ENCODE measurements at places on chromosomes 3 and 15.
A peak's percentile ranks its signal among the peaks of the same experiment; 100 is the strongest.

DNA sequence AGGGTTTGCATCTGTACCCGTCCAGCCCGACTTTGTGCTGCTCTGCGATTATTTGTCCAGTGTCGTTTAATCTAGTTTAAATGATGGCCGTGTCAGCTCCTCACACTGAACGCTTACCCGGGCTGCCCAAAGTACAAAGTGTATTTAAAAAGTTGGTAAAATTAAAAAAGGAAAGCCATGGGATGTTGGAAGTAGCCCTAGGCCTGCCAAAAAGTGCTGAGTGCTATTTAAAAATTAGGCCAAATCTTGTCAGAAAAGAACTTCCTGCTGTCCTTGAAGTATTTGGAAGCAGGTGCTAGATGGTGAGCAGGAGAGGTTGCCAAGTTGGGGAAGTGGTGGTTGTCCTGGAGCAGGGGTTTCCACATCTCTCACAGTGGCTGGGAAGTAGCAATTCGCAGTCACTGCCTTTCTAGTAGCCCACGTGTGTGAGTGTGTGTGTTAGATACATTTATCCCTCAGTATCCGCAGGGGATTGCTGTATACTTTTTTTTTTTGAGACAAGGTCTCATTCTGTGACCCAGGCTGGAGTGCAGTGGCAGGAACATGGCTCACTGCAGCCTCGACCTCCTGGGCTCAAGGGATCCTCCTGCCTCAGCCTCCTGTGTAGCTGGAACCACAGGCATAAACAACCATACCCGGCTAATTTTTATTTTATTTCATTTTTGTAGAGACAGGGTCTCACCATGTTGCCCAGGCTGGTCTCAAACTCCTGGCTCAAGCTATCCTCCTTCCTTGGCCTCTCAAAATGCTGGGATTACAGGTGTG, 664 bp downstream of the PPCDC start:
- peak; percentile 41 for DNase-seq

- DNase-seq = no peak
These were observed 36.9 kb upstream of the FSIP1 start for GRCh38 chr15:39819533-39819932.

DNA sequence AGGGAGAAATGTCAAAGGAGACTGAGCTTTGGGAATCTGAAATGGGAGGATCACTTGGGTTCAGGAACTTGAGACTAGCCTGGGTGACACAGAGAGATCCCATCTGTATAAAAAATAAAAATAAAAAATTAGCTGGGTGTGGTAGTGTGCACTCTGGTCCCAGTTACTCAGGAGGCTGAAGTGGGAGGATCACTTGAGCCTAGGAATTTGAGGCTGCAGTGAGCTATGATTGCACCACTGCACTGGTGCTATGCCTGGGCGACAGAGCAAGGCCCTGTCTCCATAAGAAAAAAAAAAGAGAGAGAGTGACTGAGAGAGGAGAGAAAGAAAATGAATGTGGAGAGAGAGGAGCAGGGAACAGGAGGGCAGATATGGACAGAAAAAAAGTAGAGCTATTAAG, 72.8 kb downstream of the SENP2 start:
- DNase-seq = no peak

DNA sequence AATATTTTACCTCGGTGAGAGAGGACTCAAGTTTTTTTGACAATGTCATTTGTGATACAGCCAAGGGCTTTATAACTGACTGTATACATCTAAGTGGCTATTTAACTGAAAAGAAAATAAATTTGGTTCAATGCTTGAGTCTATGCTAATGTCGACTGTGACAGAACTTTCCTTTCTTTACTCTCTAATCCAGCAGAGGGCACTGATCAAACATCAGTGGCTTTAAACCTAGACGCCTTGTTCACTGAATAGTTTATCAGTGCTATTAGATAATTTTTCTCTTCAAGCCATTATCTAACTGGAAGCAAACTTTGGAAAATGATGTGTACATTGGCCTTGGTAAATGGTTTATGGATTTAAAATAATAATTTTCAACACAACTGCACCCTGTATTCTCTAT, 285.1 kb downstream of the CHL1 start:
- peak; percentile 47 for DNase-seq

- no peak for DNase-seq
These were observed 123.7 kb upstream of the HACD2 start for GRCh38 chr3:123708531-123708930.

GRCh38 chr3:171178714-171179113, 152.2 kb upstream of the SLC2A2 start:
- no peak for DNase-seq

- no peak for DNase-seq
These were observed 75.7 kb downstream of the SPSB4 start for GRCh38 chr3:141126661-141127343.

DNA sequence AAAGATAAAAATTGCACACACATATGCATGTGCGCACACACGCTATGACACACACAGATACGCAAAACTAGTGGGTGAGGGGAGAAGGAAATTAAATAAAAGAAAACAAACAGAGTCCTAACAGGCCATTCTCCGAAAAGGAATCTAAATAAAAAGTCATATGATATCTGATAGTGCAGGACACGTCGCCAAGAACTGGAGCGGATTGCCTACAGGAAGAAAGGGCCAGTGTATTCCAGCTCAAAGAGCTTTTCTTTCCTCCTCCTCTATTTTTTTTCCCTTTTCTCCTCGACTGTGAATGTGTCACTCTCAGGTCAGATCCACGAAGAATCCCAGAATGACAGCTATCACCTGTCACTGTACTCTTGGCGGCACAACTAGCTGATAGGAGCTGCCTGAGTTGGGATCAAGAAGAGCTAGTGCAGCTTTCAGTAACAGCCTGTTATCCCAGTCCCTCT, 157.8 kb downstream of the TIGIT start:
- no peak for DNase-seq

- no peak for DNase-seq
These were observed 55.0 kb downstream of the VGLL4 start for GRCh38 chr3:11588755-11589154.

DNA sequence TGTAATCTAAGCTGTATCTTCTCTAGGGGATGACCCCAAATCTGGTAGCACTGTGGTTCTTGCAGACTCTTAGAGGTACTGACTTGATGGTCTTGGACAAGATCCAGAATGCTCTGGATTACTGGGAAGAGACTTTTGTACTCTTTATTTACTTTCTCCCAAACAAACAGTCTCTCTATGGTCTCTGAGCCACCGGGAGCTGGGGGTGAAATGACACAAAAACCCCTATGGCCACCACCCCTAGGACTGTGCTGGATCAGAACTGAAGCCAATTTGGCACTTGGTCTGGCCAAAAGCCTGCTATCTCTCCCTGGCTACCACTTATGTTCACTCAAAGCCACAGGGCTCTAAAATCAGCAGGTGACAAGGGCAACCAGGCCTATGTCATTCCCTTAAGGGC, 50.2 kb upstream of the SI start:
- no peak for DNase-seq

GRCh38 chr15:39685367-39685766, 97.3 kb downstream of the FSIP1 start:
- DNase-seq = no peak

GRCh38 chr3:13332158-13332557, 88.0 kb downstream of the NUP210 start:
- no peak for DNase-seq

DNA sequence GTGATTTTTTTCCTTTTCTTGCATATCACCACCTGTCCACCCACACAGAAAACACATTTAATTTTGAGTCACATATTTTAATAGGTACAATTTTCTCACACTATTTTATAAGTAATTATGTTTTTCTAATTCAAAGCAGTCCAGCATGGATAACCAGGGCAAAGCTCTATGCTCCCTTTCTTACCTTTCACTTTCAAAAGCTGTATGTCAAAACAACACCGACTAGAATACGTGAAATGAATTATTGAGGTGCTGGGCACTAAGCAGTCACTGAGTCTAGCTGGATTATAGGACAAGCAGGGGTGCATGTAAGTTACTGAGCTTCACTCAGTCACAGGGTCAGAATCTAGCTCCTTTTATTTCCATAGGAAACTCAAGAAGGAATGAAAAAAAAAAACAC, 60.6 kb downstream of the LSAMP start:
- DNase-seq = no peak

DNA sequence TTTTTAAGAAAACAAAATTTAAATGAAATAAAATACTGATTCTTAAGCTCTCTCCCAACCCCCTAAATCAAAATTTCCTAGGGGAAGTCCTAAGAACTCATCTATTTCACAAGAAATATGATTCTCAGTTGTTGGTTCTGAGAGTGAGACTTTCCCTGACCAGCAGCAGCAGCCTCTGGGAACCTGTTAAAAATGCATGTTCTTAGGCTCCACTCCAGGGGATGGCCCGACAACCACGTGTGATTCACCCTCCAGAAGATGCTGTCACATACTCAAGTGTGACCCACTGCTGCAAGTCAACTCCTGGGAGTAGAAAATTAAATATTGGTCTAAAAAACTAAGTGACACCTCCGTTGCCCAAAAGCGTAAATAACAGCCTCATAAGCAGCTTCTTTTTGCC, 343.2 kb upstream of the NR2F2 start:
- no peak for DNase-seq

DNA sequence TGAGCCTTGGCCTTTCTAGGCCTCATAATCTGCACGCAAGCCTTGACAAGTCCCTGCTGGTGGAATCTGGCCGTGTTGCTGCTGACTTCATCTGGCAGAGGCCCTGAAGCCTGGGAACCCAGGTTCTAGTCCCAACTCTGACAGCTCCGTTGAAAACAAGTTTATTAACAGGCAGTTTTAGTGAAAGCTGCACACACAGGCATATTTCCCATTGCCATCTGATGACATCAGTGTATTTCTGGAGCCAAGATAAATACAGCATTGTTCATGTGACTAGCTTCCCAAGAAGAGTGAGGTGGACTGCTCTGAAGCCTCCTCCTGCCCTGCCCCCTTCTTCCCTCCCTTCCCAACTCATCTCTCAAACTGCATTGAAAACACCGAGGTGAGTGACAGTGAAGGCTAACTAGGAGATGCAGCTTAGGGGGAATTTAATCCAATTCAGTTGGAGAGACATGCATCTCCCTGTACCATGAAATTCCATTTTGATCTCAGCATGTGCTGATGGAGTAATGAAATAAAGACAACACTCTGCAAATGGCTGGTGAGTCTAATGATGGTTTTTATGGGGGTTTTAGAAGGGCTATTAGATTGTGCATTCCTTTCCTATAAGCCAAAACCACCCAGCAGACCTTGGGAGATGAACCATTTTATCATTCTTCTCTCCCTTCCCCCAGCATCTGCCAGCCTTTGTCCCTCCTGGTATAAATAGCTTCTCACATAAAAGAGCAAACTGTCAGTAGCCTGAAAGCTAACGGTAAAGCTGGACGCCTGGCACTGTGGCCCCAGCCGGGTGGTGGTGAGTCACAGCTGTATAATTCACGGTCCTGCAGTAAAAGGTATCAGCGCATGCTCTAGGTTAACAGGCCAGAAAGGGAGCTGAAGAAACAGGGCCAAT, 38.0 kb downstream of the PRICKLE2 start:
- DNase-seq = peak; percentile 86

DNA sequence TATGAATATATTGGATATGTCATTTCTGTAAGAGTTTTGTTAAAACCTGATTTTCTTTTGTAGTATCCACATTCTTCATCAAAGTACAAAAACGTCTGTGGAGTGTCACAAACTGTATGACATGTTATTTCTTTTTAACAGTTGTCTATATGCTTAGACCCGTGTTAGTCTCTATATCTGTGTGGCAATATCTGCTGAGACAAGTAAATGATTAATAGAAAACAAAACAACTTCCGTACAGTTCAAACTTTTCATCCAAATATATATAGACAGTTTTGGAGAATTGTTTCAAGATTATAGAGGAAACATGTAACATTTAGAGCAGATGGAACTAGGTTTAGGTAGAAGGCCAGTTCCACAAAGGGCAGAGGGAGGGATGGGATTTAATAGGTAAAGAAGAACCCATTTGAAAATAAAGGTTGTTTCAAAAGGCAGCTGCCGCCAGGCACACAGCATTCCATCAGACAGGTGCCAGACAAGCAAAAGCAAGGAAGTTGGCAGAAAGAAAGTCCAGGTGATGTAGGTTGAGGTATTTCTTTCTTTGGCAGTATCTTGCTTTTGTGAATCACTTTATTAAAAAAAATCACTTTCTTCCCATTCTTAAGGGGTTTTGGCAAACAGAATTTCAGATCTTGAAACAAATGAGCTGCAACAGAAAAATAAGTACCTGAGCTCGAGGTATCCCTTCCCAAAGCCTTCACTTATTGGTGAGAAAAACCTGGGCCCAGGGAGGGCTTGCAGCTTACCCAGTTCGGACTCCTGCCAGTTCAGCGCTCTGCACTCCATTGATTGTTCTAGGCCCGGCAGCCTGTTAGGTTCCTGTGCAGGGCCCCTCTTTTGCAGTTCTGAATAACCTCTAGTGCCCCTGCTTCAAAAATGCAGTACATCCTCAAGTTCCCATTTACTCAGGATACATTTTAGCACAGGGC, 49.0 kb downstream of the LRRN1 start:
- DNase-seq = no peak

DNA sequence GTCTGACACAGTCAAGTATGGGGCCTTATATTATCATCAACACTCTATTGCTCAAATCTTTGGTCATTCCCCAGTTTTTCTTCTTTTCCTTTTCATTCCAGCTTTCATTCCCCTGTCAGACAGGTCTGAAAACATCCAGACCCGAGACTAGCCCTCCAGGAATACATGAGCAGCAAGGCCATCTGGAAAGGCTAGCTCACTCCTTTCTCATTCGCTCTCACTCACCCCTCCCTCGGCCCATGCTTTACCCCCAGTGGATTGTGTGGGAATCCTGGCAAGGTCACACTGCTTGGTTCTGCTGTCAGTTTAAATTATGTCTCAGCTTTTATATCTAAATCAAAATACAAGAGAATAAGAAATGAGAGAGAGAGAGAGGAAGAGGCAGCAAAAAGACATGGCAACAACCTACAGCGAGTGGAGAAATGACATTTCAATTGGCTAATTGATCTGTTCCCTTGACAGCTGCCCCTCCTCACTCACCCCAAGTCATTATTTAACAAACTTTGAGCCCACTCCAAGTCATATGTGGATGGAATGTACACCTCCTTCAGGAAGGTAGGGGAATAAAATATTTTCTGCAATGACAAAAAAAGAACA, 962.2 kb downstream of the TUSC7 start:
- DNase-seq = no peak

- DNase-seq = no peak
These were observed 48.6 kb downstream of the SLC25A26 start for GRCh38 chr3:66269411-66269810.

DNA sequence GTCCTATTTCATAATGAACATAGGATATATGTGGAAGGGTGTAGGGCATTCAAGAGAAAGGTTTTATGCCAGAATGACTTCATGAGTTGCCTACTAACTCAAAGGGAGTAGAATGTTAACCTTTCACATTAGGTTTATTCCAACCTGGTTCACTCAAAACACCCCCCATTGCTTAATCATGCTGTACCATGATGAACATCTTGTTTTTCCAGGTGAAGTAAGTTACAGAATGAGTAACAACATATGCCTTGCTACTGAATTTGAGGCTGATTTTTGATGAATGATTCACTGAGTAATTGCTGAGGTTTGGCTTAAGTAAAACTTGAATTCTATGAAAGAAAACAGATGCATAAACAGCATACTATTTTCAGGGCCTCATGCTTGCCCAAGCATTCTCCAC, 5.9 kb upstream of the CLDN16 start:
- no peak for DNase-seq
